ENCODE measurements at places on chromosomes 11 and 22.

GRCh38 chr11:16096336-16096735, 260.0 kb downstream of the SOX6 start:
- DNase-seq, result no peak

DNA sequence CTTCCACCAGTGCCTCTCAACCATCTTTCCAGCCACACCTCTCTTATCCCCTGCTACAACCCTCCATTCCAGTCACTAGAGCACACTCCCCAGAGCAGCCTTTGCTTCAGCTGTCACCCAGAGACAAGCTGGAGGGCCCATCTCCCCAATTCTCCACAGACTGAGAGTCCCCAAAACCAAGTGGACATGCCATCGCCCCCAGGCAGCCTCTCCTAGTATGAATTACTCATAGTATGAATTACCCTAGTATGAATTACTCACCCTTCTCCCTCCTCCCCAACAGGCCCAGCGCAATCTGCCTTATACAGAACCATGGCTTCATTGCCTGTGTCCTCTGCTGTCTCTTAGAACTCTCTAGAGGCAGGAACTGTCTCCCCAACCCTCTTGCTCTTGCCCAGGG, 24.8 kb downstream of the MYH9 start:
- DNase-seq, result no peak

DNA sequence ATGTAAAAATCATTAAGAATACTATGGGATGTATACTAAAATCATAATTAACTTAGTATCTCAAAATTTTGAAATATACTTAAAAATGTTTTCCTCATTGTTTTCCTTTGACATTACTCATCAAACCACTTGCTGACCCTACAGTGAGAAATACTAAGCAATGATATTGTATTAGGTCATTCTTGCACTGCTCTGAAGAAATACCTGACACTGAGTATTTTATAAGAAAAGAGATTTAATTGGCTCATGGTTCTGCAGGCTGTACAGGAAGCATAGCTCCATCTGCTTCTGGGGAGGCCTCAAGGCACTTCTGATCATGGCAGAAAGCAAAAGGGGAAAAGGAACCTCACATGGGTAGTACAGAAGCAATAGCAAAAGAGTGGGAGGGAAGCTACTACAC, 950.9 kb upstream of the CHORDC1 start:
- no peak for DNase-seq

DNA sequence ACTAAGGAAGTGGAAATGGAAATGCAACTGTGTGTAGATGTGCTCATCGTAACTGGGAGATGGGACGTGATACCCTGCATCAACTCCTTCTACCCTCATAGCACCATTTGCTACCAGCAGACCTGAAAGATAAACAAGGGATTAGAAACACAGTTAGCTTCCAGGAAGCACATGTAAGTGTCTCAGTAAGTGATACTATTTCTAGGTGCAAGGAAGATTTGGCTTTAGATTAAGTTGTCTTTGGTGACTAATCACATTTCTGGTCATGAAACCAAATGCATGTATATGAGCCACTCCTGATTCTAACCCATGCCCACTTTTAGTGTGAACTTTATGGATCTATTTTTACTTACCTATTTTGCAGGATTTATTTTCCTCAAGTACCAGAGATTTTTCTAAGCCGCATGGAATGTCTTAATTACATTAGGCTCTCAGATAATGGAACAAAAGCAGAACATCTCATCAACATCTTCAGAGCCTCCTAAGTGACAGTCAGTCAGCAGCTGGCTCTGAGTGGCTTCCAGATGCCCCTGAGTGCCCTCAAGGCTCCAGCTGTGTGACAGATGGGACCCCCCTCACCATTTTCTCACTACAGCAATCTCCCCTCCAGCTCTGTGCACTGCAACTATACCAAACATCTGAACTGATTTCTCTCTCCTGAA, 21.2 kb downstream of the SLC5A12 start:
- no peak for DNase-seq

DNA sequence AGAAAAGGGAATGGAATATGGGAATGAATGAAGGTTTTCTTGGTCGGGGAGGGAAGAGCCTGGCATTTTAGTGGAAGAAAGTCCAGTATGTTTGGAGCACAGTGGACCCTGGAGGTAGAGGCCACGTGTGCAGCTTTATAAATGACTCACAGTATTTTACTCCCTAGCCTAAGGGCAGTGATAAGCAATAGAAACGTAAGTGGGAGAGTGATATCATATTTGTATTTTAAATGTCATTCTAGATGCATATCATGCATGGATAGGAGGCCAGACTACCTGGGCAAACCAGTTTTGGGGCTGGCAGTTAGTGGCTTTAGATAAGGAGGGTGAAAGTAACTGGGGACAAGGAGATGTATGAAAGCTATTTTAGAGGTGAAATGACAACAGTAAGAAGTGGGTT, 174.1 kb downstream of the ARHGAP42 start:
- no peak for DNase-seq

DNA sequence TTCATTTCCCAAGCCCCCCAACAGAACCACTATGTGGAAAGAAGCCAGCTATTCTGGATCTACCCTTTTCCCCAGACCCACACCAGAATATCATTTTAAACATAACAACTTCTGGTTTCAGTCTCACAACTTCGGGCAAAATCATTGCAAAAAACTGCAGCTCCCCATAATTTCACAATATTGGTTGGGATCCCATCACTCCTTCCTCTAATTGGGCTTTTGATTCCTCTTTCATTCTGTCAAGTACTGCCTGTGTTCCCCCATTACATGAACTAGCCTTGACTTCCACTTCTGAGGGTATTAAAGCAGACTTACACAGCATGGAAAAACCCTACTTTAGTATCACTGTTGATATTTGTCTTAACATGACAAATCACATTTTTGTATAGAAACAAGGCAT, 4.1 kb upstream of the APOL3 start:
- no peak for DNase-seq

GRCh38 chr11:104776501-104777170, 121.6 kb downstream of the CASP12 start:
- DNase-seq, result no peak

DNA sequence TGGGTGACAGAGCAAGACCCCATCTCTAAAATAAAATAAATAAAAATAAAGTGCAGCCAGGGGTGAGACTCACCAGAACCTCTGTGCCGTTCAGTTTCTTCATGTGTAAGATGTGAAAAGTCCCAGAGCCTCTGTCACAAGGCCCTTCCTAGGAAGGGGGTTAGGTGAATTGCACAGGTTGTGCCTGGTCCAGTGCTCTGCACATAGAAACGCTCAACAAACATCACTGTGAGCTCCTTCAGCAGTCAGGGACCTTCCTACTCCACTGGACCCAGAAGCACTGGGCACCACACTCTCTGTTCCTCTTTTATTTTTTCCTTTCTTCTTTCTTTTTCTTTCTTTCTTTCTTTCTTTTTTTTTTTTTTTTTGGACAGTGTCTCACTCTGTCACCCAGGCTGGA, 22.3 kb downstream of the MRPL21 start:
- DNase-seq, result no peak

GRCh38 chr22:38144025-38144405, 33.5 kb upstream of the BAIAP2L2 start:
- DNase-seq, result no peak

DNA sequence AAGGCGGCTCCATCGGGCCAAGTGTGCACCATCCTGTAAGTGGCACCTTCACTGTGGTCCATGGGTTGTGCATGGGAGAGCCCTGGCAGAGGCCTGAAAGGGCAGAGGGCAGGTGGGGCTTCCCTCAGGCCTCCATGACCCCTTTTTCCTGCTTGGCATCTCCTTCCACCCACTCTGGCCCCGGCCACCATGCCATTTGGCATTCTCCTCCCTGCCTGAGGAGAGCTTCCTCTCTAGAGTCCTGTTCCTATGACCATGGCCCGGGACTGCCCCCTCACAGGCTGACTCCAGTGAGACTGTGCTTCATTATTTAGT, 4.9 kb downstream of the OTOG start:
- DNase-seq, result no peak

DNA sequence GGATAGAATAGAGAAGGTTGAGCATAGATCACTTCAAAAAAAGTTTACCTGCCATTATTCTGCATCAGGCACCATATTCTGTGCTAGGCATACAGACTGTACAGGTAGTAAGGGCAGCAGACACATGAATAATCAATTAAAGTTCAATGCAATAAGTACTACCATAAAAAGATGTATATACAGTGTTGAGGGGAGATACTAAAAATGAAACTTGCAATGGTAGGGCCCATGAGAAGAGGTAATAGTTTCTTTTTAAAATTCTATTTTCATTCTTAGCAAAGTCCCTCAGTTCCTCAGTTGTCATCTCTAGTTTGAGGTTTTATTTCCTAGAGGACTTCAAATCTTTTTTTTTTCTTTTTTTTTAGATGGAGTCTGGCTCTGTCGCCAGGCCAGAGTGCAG, 819.9 kb downstream of the FAM181B start:
- DNase-seq, result no peak
